ENCODE measurements at places on chromosomes 7 and 10. TPM values are rescaled to one million over a fixed set of nuclear protein-coding genes. Genes with fewer than 3 reads are reported as not detected.

DNA sequence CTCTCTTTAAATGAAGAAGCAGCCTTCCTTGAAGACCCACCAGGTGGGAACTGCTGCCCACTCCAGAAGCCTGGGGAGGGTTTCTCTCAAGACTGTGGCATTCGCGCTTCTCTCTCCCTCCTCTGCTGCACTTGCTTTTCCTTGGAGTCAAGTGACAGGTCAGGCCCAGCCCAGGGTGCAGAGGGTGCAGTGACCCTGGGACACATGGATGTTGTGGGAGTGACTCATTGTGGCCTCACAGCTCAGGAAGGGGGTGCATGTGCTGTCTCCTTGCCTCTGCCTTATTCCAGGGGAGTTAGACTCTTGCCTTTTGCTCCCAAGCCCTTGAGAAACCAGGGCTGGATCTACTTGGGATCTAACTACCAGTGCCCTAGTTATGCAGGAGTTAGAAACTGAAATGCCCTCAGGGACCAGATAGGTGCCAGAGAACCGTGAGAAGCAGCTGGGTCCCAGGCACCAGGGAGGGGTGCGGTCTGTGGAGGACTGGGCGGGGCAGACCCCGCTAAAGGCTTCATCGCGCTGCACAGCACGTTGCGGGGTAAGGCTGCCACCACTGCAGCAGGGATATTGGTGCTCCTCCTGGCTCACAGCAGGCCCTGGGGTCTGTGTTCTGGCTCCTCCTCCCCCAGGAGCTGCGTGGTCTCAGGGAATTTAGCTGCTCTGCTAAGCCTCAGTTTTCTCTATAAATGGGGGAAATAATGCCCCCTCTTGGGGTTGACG lies 11.4 kb downstream of the FAM241B start:
- DNase-seq, result no peak
- no peaks in the 10 kb centered on the region for H3K36me3 ChIP-seq
- no peak overlapping the region for H3K4me3 ChIP-seq

GRCh38 chr10:111578076-111578475 lies 501.2 kb downstream of the ADRA2A start:
- H3K4me3 ChIP-seq, result no peak overlapping the region
- no peaks in the 10 kb centered on the region for H3K4me1 ChIP-seq
- H3K27ac ChIP-seq, result no peak overlapping the region

DNA sequence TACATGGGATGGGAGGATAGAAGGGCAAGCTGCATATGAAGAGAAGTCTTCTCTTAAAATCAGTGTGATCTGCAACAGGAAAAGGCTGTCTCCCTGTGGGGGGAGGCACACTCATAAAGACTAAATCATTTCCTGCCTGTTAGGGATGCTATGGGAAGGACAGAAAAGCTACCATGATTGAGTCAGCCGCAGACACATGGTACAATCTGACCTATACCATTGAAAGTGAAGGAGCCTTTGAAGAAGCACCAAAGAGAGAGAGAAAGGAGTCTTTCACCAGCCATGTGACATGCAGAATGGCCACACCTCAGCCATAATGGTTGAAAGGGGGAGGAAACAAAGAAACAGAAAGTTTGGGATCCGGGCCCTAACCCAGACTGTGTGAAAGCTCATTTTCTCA lies 29.1 kb downstream of the NUDCD3 start:
- H3K4me3 ChIP-seq, result peak overlapping the region; percentile 79
- peaks cover 2% of the 10 kb centered on the region for H3K36me3 ChIP-seq
- peaks cover 29% of the 10 kb centered on the region for H3K4me1 ChIP-seq
- no peaks in the 10 kb centered on the region for H3K27me3 ChIP-seq
- DNase-seq, result no peak

- H3K4me3 ChIP-seq, result no peak overlapping the region
- H3K27ac ChIP-seq, result no peak overlapping the region
- no peaks in the 10 kb centered on the region for H3K4me1 ChIP-seq
- no peak for DNase-seq
- H3K27me3 ChIP-seq, result no peaks in the 10 kb centered on the region
Observed at GRCh38 chr10:82543631-82544030, 668.6 kb downstream of the NRG3 start.

- H3K27me3 ChIP-seq, result no peaks in the 10 kb centered on the region
- H3K4me1 ChIP-seq, result no peaks in the 10 kb centered on the region
- no peak for DNase-seq
- no peak overlapping the region for H3K4me3 ChIP-seq
Observed at GRCh38 chr10:124008681-124009080, 84.7 kb downstream of the CHST15 start.

DNA sequence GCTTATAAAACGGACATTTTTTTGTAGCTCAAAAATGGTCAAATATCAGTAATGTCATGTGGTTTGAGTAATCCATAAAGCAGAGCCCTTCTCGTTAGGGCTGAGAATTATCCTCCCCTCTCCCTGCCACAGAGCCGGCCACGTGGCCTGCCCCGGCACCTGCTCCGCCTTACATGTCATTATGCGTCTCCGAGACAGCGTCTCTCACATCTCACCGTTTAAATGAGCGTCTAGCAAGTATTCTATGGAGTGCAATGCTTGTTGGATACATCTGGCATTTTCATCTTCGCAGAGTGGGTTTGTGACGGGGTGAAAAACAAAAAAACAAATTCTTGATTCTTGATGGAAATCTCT lies 86.1 kb downstream of the CUX1 start:
- no peak for DNase-seq
- no peak overlapping the region for H3K4me3 ChIP-seq

DNA sequence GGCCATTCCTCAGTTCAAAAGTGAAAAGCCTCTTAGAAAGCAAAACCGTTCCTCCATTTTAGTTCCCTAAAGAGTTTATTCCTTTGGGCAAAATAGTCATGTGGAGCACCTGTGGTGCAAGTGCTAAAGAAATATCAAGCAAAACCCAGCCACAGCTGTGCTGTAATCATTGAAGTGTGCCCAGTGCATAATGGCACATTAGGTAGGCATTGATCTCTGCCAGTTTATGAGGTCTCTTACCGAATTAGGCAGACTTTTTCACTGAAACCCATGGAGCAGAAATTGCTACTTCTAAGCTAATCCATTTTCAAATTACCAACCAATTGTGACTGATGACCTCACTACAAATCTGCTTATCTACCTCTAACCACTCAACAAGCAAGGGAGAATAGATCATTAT lies 97.2 kb upstream of the SEMA3A start:
- DNase-seq, result no peak
- H3K4me3 ChIP-seq, result no peak overlapping the region
- H3K4me1 ChIP-seq, result no peaks in the 10 kb centered on the region
- peaks cover 3% of the 10 kb centered on the region for H3K27me3 ChIP-seq
- H3K27ac ChIP-seq, result no peak overlapping the region
- no peaks in the 10 kb centered on the region for H3K36me3 ChIP-seq

DNA sequence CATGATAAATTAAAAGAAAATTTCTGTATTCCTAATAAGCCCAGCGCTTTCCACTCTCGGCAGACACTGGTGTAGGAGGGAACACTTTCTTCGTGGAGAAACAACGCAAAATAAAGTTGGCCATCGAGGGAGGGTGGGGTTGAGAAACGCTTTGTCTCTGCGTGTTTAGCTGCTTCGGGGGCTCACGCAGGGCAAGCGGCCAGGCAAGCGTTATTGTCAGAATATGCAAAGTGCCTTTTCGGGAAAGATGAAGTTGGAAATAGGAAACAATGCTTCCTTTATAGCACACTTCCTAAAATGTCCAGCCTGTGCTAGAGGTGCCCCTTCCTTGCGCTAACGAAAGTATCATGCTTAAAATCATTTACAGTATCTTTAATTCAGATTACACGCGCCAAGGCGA lies 1.9 kb upstream of the EBF3 start:
- no peak overlapping the region for H3K27ac ChIP-seq
- peaks cover 8% of the 10 kb centered on the region for H3K36me3 ChIP-seq
- peaks cover 34% of the 10 kb centered on the region for H3K4me1 ChIP-seq

- H3K27me3 ChIP-seq, result no peaks in the 10 kb centered on the region
- DNase-seq, result no peak
- no peak overlapping the region for H3K4me3 ChIP-seq
- H3K36me3 ChIP-seq, result no peaks in the 10 kb centered on the region
- H3K4me1 ChIP-seq, result no peaks in the 10 kb centered on the region
Observed at GRCh38 chr7:19024261-19024660, 93.2 kb downstream of the TWIST1 start.

DNA sequence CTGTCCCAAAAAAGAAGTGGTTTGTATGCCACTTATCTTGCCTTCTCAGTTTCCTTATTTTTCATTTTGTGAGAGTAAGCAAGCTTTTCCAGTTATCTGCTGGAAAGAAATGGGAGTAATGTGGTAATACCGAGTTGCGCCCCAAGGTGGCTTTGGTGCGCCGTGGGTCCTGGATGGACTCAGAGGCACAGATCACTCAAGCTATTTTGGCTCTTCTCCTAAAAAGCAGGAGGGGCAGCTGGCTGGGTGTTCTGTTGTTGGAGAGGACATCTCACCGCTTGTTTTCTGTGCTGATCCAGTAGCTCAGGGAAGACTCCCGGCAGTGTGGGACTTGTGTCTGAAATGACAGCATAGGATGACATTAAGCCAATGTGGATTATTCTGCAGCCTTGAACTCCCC lies 16.4 kb downstream of the PRKRIP1 start:
- peaks cover 25% of the 10 kb centered on the region for H3K4me1 ChIP-seq
- peak overlapping the region; percentile 79 for H3K27ac ChIP-seq
- H3K4me3 ChIP-seq, result no peak overlapping the region

DNA sequence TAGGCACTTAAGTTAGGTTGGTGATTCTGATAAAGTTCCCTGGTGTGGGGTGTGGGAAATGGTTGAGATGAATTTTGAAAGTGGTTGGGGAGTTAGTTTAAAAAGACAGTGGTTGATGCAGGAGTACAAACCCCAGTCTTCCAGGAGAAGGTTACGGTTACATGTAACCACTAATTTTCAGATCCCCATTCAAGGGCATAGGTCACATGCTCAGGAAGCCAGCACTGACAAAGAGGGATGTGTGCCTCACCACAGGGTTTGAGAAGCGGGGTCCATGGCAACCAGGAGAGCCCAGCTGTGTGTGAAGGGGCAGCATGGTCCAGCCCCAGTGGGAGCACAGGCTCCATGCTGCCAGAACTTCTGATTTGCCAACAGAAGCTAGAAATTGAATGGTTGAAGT lies 144.2 kb downstream of the MDFIC start:
- H3K4me3 ChIP-seq, result no peak overlapping the region
- no peaks in the 10 kb centered on the region for H3K4me1 ChIP-seq
- no peak overlapping the region for H3K27ac ChIP-seq

- H3K4me1 ChIP-seq, result no peaks in the 10 kb centered on the region
- no peak overlapping the region for H3K27ac ChIP-seq
- no peak overlapping the region for H3K4me3 ChIP-seq
- no peak for DNase-seq
Observed at GRCh38 chr10:129912166-129912917, 51.7 kb downstream of the EBF3 start.

GRCh38 chr7:9029681-9030530 lies 596.5 kb downstream of the NXPH1 start:
- no peak overlapping the region for H3K4me3 ChIP-seq
- H3K36me3 ChIP-seq, result no peaks in the 10 kb centered on the region
- H3K4me1 ChIP-seq, result no peaks in the 10 kb centered on the region
- H3K27me3 ChIP-seq, result no peaks in the 10 kb centered on the region
- no peak for DNase-seq

- peak overlapping the region; percentile 93 for H3K27ac ChIP-seq
- peak overlapping the region; percentile 85 for H3K4me3 ChIP-seq
- DNase-seq, result no peak
Observed at GRCh38 chr7:877312-878232, 1.2 kb downstream of the GET4 start.

DNA sequence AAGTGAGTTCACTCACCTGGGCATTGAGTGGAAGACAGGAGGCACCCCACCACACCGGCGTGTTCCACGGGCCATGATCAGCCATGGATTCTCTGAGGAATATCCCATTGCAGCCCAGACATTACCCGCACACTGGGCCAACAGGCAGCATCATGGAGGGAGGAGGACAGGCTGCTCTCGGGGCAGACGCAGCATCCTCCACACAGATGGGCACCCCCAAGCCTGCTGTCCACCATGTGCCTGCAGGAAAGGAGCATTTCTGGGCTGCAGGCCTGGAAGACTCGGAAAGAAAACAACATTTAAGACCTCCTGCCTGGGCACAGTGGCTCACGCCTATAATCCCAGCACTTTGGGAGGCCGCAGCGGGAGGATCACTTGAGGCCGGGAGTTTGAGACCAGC lies 71.0 kb upstream of the SH2B2 start:
- DNase-seq, result no peak
- H3K27ac ChIP-seq, result no peak overlapping the region
- no peak overlapping the region for H3K4me3 ChIP-seq
- peaks cover 3% of the 10 kb centered on the region for H3K4me1 ChIP-seq
- H3K36me3 ChIP-seq, result peaks cover 5% of the 10 kb centered on the region

- no peak overlapping the region for H3K27ac ChIP-seq
- DNase-seq, result no peak
- H3K4me1 ChIP-seq, result peaks cover 10% of the 10 kb centered on the region
- no peaks in the 10 kb centered on the region for H3K36me3 ChIP-seq
- no peaks in the 10 kb centered on the region for H3K27me3 ChIP-seq
Observed at GRCh38 chr7:1893036-1893435, 223.0 kb downstream of the ELFN1 start.

- no peaks in the 10 kb centered on the region for H3K4me1 ChIP-seq
- no peak overlapping the region for H3K27ac ChIP-seq
- H3K4me3 ChIP-seq, result no peak overlapping the region
- H3K27me3 ChIP-seq, result no peaks in the 10 kb centered on the region
- no peak for DNase-seq
Observed at GRCh38 chr7:41492603-41493002, 210.3 kb downstream of the INHBA start.

DNA sequence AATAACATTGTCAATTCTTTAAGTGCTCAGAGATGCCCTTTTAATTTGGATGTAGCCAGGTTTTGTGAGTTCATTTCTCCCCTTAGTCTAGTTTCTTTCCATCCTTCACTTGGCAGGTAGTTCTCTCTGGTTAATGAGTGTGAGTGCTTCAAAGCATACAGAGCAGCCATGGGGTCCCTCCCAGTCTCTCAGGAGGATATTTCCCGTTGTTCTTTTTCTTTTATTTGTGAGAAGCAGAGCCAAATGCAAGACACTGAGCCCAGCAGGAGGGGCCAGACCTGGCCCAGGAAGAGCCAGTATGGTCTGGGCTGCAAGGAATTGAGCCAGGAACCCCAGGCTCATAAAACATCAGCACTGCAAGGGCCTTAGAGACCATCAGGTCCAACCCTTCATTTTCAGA lies 52.4 kb downstream of the PLCE1 start:
- H3K4me1 ChIP-seq, result no peaks in the 10 kb centered on the region
- H3K4me3 ChIP-seq, result no peak overlapping the region
- no peak overlapping the region for H3K27ac ChIP-seq
- H3K36me3 ChIP-seq, result no peaks in the 10 kb centered on the region
- peaks cover 19% of the 10 kb centered on the region for H3K27me3 ChIP-seq

The PTPRN2 gene
- polyA plus RNA-seq, result 1.4 TPM

The CYP26C1 gene
- not detected for polyA plus RNA-seq

The OR2F1 gene
- polyA plus RNA-seq, result not detected

The POLD2 gene
- 64.3 TPM for polyA plus RNA-seq

The SFTPA1 gene
- not detected for polyA plus RNA-seq

The KLLN gene
- polyA plus RNA-seq, result 0.19 TPM

The SUN3 gene
- 0.60 TPM for polyA plus RNA-seq

The MRLN gene
- not detected for polyA plus RNA-seq

The SPAM1 gene
- not detected for polyA plus RNA-seq

The ASAH2B gene
- polyA plus RNA-seq, result 0.74 TPM

The CDK14 gene
- 0.15 TPM for polyA plus RNA-seq
